ENCODE measurements at places on chromosomes 5 and 9.

DNA sequence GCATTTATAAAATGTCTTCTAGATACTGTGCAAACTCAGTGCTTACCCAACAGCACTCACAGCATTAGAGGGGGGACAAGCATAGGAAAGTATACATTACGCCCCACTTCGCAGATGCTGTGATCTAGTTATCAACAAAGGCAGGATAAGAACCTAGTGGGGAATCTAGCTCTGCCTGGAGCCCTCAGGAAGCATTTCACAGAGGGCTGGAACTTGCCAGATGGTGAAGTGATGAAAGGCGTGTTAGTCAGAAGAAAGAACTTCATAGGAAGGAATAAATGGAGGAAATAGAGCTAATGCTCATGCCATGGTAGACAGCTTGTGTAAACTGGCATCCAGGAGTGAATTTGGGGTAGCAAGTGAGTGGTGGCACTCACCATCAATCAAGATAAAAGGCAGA is 25.8 kb downstream of the DIRAS2 start:
- DNase-seq: no peak

GRCh38 chr9:78253285-78253684 is 17.4 kb downstream of the CEP78 start:
- no peak for DNase-seq

DNA sequence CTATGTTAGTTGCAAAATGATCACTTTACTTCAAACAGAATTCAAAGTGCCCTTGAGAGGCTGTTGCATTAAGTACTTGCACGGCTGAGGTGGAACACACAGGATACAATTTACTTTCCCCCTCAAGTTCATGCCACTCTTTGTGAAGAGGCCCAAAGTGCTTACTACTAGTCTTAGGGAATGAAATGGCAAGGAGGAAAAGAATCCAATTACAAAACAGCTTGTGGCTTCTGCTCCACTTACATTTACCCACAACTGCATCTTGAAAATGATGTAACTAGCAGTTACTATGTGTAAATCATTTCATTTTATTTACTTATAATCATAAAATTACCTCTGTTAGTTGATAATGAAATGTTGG is 14.6 kb downstream of the FOXD1 start:
- no peak for DNase-seq

GRCh38 chr5:103475629-103476240 is 86.9 kb downstream of the NUDT12 start:
- DNase-seq: no peak

DNA sequence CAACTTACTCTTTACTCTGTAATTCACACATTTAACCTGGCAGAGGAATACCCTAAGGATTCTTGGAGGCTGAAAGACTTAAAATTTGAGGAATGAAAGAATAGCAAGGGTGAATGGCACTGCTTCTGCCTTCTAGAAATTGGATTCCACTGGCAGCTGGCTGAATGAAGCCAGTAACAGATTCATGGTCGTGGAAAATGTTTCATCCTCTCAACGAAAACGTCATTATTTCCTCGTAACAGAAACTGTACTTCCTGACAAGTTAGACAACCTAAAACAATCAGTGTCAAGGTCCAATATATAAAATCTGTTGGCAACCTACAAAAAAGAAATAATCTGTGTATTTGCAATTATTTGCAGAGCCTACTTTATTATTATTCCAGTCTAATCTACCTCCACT is 39.7 kb downstream of the BNC2 start:
- no peak for DNase-seq

DNA sequence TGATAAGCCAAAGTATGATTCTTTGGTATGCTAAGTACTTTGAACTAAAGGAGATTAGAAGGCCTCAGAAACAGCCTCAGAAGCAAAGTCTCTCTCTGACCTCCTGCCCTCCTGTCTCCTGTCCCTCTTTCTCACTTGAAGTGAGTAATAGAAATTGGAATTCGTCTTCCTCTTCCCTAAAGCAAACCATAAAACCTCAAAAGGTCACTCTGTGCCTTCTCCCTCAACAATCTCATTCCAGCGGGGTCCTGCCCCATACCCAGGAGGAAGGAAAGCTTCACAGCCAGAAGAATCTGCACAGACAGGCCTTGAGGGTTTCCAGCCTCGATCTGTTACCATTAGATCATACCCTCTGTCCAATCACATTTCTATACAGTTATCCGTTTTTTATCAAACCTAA is 87.8 kb downstream of the HAPLN1 start:
- DNase-seq: no peak

GRCh38 chr5:134085411-134085810 is 29.1 kb upstream of the TCF7 start:
- DNase-seq: no peak

DNA sequence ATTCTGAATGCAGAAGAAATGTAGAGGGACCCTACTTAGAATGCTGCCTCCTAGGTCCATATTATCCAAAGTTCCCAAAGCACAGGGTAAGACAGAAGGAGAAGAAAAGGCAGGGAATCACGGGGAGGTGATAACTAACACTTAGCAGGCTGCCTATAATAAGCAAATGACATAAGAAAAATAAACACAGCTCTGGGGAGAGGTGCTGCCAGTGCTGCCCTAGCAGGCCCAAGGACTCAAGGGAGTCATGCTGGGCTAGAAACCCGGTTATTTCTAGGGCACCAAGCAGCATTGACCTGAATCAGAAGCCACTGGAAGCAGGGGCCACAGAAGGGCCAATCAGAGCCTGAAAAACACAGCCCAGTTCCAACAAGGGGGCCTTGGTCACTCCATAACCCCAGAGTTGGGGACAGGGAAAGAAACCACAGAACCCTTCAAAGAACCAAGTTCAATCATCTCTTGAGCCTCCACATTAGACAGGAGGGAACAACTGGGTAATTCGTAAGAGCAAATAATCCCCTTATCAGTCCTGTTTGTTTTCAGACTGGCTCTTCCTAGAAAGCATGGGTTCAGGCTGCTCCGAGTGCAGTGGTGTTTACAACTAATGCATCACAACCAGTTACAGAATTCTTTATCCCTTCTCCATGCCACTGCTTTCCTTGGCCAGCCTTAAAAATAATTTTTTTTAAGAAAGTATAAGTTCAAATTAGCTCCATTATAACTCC is 24.0 kb downstream of the NRG2 start:
- no peak for DNase-seq

- DNase-seq: no peak
Observed at GRCh38 chr9:89465001-89465451, 32.9 kb downstream of the SEMA4D start.

DNA sequence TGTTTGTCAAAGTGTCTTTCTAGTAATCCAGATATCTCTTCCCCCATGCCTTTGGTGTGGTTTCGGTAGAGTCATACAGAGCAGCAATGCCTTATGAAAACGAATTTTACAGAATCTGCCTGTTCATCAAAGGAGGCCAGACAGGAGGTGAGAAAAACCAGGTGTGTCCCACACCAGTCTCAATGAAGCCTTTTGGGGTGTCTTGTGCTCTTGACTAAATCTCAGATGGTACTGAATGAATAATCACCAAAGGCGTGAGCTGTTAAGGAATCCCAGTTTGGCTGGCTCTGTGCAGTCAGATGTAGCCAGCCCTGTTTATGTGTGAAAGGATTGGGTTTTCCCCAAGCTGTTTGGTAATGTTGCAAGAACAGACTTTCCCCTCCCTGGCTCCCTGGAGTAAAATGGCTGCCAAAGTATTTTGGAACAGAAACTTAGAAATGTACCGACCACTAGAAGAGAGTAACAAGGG is 70.8 kb upstream of the CDKN2B start:
- DNase-seq: peak; percentile 70

GRCh38 chr5:75043633-75044264 is 8.6 kb downstream of the GCNT4 start:
- no peak for DNase-seq

GRCh38 chr9:652914-653313 is 188.6 kb upstream of the DMRT1 start:
- no peak for DNase-seq

- no peak for DNase-seq
Observed at GRCh38 chr5:67094476-67095300, 101.9 kb downstream of the CD180 start.

- DNase-seq: no peak
Observed at GRCh38 chr5:161399996-161400562, 146.4 kb downstream of the GABRB2 start.

DNA sequence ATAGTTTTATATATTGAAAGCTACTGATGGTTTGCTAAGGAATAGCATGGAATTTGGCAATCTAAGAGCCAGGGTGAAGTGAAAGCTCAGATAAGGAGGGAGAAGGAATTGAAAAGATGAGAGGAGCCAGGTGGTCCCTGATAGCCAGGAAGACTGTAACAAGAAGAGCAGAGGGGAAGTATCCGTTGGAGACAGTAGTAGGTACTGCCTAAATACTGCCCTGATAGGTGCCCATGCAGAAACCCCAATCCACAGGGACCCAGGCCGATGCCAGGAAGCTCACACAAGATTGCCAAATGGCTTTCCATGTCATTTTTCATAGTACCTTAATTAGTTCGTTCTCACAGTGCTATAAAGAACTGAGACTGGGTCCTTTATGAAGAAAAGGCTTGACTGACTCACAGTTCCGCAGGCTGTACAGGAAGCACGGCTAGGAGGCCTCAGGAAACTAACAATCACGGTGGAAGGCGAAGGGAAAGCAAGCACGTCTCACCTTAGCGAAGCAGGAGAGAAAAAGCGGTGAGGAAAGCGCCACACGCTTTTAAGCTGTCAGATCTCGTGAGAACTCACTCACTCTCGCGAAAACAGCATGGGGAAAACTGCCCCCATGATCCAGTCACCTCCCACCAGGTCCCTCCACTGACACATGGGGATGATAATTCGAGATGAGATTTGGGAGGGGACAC is 13.0 kb downstream of the ACTL7B start:
- peak; percentile 31 for DNase-seq

- DNase-seq: no peak
Observed at GRCh38 chr5:89130851-89131250, 247.9 kb upstream of the MEF2C start.

DNA sequence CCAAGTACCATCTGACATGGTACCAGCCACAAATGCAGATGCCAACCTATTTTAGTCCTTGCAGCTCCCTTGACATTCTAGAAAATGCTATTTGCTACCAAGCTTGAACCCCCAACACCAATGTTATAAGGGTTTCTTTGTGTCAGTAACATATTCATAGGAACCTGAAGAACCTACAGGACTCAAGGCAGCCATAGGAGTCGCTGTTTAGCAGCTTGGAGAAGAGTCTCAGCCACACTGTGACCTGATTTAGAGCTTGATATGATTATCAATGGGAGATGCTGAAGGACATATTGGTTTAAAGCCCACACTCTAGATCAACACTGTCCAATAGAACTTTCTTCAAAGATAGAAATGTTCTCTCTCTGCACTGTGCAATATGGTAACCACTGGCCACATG is 6.4 kb upstream of the ZFR start:
- no peak for DNase-seq

DNA sequence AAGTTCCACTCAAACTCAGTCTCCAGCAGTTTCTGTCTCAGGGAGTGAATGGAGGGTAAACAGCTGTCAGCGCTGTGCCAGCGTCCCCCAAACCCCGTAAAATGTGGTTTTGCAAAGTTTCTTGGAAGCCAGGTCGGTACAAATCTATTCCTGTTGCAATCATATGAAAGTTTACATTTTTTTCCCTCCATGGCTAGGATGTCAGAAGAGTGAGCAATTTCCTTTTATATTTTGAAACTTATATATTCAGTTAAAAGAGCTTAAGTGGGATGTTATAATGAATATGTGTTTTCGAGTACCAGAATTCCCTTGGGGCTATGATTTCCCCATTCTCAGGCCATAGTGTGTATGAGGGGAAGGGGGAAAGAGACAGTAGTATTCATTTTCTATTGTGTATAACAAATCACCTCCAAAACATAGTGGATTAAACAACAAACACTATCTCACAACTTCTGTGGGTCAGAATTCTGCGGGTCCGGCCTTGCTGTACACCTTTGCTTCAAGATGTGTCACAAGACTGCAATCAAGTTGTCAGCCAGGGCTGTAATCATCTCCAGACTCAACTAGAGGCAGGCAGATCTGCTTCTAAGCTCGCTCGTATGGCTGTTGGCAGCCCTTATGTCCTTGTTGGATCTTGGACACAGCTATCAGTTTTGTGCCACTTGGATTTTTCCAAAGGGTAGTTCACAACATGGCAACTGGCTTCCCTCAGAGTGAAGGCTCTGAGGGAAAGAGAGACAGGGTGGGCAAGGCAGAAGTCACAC is 107.4 kb downstream of the SNX18 start:
- no peak for DNase-seq

- DNase-seq: no peak
Observed at GRCh38 chr9:34998266-34998665, 8.7 kb downstream of the DNAJB5 start.

DNA sequence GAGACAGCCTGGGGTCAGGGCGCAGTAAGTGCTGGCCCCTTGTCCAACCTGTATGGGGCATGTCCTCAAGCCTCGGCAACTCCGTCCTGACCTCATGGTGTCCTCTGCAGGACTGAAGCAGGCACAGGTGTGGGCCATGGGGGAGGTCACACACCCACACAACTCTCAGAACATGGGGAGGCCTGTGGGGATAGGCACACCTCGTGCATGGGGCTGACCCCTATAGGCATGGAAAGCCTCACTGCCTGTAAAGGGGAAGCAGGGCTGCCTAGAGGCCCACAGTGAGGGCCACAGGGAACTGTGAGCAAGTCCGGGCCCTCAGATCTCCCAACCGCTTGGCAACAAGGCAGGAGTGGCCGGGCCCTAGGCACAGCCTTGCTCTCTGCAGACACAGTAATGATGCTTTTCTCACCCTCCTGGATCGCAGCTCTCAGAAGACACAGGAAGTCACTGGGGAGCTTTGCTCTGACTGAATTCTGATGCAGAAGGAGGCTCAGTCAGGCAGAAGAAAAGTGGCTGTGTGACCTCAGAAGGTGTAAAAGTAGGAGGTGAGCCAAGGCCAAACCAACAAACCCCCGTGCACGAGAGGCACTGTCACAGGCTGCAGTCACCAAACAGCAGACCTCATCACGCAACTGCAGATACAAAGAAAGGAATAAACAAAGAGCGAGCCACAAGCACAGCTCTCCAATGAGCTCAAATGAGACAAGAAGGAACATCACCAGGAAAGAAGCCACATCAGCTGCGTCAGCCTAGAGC is 5.4 kb downstream of the IPPK start:
- peak; percentile 35 for DNase-seq

DNA sequence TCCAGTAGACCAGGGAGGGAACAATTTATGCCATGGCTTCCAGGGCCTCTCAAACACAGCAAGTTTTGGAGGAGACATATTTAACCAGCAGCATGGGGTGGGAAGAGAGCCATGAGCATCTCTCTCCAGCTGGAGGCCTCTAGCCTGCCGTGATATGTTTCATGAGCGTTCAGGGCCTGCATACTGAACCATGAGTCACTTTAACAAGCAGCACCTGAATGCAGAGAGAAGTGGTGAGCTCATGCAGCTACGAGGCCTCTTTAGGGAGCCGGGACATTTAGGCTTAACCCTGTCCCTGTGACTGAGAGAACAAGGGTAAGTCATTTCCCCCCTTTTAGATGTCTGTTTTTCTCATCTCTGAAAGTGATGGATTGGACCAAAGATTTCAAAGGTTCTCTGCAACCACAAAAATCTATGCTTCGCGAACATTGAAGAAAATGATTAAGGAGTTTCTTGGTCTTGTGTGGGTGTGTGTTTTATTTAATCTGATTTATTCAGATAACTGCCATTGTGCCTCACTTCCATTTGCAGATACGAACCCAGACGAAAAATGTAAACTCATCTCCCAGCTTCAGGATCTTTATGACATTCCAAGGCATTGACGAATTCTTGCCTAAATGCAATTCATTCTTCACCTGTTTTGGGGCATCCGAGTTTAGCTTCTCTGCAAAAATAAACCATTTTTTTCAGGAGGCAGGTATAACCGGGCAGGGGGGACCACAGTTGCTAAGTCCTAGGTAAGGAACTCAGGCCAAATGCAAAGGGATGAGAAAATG is 157.0 kb downstream of the GABBR2 start:
- no peak for DNase-seq
